Activated CD8-positive, alpha-beta T cell treated with anti-CD3 and anti-CD28 coated beads, Interleukin-2, amount 10 ng/mL, durations not matched to agents 7 days and 5 days (primary cell): ENCODE measurements at places on chromosomes 5 and 9.

GRCh38 chr5:142918959-142919635 is 148.9 kb downstream of the ARHGAP26 start:
- no peak overlapping the region for H3K4me3 ChIP-seq
- H3K4me1 ChIP-seq, result peaks cover 16% of the 10 kb centered on the region
- H3K27ac ChIP-seq, result no peak overlapping the region
- H3K36me3 ChIP-seq, result peaks cover 7% of the 10 kb centered on the region
- no peak for DNase-seq

DNA sequence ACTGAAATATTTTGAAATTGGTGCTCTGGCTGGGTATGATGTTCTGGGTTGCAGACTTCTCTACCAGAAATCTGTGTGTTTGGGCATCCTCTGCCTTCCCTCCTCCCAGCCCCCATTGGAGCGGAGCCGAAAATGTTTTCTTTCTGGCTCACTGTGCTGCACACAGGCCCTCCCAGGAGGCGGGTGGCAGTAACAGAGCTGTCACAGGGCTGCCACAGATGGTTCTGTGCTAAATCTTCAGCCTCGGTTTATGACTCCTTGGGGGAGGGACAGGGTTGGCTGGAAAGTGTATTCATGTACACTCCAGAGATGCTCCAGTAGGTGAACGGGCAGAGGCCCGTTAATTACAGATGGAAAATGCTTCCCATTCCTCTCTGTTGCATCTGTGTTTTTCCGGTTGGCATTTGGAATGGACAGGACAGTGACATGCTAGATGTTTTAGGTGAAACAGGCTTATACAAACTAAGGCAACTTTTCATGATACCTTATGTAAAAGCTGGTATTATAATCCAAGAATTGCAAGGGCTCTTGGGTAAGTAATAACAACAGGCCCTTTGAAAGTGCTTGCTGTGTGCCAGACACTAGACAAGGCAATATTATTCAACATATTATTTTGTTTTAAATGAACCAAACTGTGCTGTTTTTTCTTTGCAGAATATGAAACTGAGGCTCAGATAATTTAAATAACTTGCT is 180.2 kb downstream of the ADCY2 start:
- no peak overlapping the region for H3K27ac ChIP-seq
- H3K4me3 ChIP-seq, result no peak overlapping the region
- H3K36me3 ChIP-seq, result no peaks in the 10 kb centered on the region

- DNase-seq, result no peak
- no peak overlapping the region for H3K27ac ChIP-seq
Measured at GRCh38 chr9:129381481-129381957, 203.5 kb upstream of the IER5L start.

DNA sequence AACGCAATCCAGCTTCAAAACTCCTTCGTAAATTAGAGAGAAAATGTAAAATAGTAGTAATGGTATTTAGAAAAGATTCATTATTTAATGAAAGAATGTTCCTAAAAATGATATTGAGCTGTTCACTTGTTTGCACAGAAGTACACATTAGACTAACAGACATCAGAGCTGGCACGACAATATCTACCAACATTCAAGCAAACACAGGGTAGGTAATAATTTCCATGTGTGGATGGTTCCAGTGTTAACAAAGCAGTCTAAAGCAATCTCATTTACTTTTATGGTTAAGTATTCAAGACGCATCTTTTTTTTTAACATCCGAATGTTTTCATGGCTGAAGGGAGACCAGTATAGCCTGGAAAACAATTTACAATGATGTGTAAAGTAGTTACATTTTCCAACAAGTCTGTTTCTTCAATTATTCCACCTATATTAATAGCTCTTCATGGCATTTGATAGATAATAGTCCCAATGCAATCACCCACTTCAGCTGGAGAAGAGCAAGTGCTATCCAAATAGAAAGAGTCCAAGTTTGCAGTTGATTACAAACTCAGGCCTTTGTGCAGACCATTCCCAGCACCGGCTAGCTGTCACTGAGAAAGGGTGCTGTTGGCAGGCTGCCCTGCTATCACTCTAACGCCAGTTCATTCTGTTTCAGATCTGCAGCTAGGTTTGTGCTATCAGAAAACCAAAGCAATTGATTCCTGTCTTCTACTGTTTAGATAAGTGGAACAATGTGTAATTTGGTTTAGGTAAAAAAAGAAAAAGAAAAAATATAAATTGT is 458.8 kb downstream of the DTWD2 start:
- no peak overlapping the region for H3K27ac ChIP-seq
- H3K36me3 ChIP-seq, result no peaks in the 10 kb centered on the region
- no peak overlapping the region for H3K4me3 ChIP-seq
- H3K4me1 ChIP-seq, result no peaks in the 10 kb centered on the region

DNA sequence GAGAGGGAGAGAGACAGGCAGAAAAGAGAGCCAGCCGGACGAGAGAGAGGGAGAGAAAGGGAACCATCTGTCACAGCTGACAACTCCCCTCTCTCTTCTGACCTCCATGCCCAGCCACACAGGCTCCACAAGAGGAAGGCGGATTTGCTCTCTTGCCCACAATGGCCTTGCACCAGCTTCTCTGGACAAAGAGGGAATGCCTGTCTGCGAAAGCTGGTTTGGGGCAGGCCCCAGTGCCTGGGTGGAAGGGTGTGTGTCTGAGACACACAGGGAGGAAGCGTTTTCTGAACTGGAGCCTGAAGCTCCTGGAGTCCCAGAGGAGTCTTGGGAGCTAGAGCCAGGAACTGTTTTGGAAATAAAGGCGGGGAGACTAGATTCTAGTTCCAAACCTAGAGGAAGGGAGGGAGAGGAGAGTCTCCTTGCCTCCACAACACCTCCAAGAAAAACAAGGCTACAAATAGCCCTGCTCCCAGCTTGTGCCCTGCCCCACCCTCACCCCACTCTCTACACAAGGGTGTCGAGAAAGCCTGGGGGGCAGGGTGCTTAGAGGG is 12.5 kb downstream of the C1QTNF2 start:
- H3K36me3 ChIP-seq, result no peaks in the 10 kb centered on the region
- peaks cover 10% of the 10 kb centered on the region for H3K27me3 ChIP-seq
- no peak overlapping the region for H3K27ac ChIP-seq
- no peak overlapping the region for H3K4me3 ChIP-seq
- DNase-seq, result no peak

DNA sequence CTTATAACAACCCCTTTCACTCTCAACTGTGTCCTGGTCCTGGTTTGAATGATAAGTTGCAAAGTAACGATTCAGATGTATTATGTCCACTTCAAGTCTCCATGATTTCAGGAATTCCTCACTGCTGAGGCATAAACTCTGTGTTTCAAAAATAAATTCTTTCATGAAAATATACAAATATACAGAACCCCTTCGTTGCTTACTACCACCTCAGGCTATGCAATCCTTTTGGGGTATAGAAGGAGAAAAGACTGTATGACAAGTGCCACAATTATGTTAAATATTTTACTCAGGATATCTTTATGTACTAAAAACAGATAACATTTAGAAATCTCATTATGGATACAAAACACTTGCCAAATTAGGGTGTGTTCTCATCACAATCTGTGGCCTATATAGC is 190.7 kb downstream of the KCTD16 start:
- H3K36me3 ChIP-seq, result no peaks in the 10 kb centered on the region
- DNase-seq, result no peak
- no peak overlapping the region for H3K4me3 ChIP-seq
- no peaks in the 10 kb centered on the region for H3K4me1 ChIP-seq
- H3K27ac ChIP-seq, result no peak overlapping the region

- no peak overlapping the region for H3K27ac ChIP-seq
- peaks cover 53% of the 10 kb centered on the region for H3K4me1 ChIP-seq
- DNase-seq, result no peak
- peaks cover 65% of the 10 kb centered on the region for H3K36me3 ChIP-seq
- no peaks in the 10 kb centered on the region for H3K27me3 ChIP-seq
Measured at GRCh38 chr9:131625790-131626670, 80.7 kb downstream of the PRRT1B start.

GRCh38 chr5:127967323-127967982 is 116.1 kb upstream of the SLC12A2 start:
- H3K27ac ChIP-seq, result no peak overlapping the region
- no peaks in the 10 kb centered on the region for H3K36me3 ChIP-seq
- no peaks in the 10 kb centered on the region for H3K27me3 ChIP-seq
- no peaks in the 10 kb centered on the region for H3K4me1 ChIP-seq
- no peak overlapping the region for H3K4me3 ChIP-seq
- DNase-seq, result no peak
